Activated CD4-positive, alpha-beta T cell treated with anti-CD3 and anti-CD28 coated beads, Interleukin-2, Interleukin-6, amounts not matched to agents 100 ng/mL and 50 ng/mL, durations not matched to agents 16 hours and 8 hours (primary cell): ENCODE measurements at places on chromosomes 7 and 10.
A peak's percentile ranks its signal among the peaks of the same experiment; 100 is the strongest.

GRCh38 chr7:2785071-2785500 is 59.0 kb downstream of the GNA12 start:
- DNase-seq: no peak

DNA sequence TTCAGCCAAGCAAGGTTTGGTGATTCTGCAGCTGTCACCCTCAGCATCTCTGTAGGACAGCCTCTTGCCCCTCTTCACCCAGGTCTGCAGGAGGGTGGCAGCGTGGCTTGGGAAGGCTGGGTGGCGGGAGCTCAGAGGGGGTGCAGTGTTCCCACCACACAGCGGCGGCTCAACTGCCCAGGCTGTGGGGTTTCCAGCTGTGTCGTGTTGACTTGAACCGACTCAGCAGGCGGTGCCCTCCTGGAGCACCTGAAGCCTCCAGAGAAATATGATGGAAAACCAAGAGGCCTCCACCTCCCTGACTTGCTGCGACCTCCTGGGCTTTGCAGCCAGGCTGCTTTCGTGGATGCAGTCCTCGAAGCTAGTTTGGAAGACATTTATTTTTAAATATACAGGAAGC is 68.0 kb upstream of the KLF6 start:
- no peak for DNase-seq

DNA sequence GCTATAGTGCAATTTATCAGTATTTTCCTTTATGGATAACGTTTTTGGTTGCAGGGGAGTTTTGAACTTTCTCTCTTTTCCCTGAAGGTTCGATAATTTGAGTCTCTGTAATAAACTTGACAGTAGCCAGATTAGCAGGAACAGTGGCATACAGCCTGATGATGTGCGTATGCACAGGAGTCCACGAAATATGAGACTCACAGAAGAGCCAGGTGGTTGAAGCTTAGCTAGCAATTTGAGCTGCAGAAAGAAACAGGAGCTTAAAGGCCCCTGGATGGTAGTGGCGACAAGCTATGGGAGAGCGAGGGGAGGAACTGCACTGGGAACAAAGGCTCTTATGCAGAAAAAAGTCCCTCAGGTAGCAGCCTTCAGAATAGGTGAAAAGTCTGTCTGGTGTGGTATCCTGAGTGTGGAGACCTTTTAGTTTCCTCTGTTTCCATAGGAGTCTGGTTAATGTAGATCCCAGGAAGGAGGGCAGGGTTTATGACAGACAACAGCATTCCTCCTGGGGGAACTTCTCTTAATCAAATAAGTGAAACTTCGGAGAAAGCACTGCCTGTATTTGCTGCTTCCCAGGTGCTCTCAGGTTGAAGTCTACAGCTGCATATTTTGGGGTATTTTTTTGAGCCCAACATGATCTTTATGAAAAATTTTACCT is 32.7 kb downstream of the FANK1 start:
- no peak for DNase-seq

- DNase-seq: no peak
These were observed 73.4 kb downstream of the MYOF start for GRCh38 chr10:93408783-93409182.

- no peak for DNase-seq
These were observed 665.0 kb upstream of the FOXK1 start for GRCh38 chr7:4017081-4017480.

DNA sequence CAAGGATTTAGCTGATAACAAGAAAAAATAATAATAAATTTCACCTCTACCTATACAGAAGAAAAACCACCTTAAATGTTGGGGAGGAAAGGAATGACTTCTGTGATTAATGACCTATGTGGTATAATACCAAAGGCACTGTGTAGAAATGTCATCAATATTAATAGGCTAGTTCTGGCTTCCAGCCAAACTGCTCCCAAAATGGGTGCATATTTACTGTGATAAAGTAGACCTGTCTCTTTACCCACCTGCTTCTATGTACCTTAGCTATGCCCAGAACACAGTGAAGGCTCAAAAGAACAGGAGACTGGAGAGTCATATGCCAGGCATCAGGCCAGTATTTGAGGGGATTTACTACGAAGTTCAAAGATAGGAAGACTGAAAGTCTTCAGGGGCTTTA is 76.0 kb downstream of the ATE1 start:
- no peak for DNase-seq

- no peak for DNase-seq
These were observed 12.5 kb upstream of the ZNF212 start for GRCh38 chr7:149226840-149227494.

DNA sequence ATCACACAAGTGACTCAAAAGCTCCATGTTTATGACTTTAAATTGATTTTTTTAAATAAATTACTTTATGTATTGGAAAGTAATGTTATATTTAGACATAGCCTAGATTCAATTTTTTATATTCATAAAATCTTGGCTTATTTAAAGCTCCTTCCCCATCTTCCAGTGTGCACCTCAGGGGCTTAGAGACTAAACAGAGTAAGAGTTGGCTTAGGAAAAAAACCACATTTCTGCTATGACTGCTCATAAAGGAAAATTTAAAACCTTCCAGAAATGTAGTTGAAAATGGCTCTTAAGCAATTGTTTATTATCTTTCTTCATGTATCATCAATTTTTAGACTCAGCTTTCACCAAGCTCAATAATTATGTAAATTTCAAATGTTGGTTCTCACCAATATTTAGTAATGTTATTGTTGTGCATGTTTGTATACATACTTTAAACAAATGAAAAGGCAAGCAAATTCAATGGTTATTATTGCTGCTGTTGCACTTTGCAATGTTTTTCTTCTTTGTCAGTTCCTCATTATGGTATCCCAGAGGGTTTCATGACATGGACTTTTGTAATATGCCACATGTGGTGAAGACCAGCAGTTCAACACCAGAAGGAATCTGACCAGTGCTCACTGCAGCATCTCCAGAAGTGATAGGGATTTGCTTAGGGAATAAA is 700.1 kb upstream of the ANKRD30A start:
- DNase-seq: no peak

DNA sequence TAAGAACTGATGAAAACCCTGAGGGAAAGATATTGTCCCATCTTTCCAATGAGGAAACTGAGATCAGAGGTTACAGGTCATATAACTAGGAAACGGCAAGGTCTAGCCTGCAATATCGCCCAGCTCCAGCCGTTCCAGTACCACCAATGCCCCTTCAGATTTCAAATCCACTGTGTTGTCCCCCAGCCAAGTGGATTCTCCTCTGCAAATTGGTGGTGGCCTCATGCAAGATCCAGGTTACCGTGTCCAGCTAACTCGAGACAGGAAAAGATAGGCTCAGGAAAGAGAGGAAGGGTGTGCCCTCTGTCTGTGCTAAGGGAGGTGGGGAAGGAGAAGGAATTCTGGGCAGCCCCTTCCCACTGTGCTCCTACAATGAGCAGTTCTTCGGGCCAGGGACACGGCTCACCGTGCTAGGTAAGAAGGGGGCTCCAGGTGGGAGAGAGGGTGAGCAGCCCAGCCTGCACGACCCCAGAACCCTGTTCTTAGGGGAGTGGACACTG is 25.3 kb downstream of the PRSS2 start:
- no peak for DNase-seq

DNA sequence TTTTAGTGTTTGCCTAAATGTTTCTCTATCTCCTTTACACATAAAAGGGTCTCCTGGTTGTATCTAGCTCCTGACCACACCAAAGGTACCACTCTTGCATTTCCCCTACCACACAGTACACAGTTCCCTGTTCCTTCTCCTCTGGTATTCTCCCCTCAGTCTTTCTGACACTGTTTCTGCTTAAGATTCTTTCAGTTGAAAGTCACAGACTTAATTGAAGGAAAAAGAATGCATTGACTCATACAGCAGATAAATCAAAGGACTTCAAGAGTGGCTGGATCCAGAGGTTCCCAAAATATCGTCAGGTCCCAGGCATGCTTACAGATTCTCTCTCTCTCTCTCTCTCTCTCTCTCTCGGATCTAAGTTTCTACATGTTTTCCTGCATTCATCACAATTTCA is 185.6 kb upstream of the LRGUK start:
- no peak for DNase-seq

GRCh38 chr7:41889040-41889439 is 186.2 kb upstream of the INHBA start:
- DNase-seq: no peak

- DNase-seq: peak; percentile 8
These were observed 462.8 kb upstream of the ZWINT start for GRCh38 chr10:56823849-56824248.

GRCh38 chr7:556291-556826 is 36.7 kb upstream of the PDGFA start:
- DNase-seq: no peak

DNA sequence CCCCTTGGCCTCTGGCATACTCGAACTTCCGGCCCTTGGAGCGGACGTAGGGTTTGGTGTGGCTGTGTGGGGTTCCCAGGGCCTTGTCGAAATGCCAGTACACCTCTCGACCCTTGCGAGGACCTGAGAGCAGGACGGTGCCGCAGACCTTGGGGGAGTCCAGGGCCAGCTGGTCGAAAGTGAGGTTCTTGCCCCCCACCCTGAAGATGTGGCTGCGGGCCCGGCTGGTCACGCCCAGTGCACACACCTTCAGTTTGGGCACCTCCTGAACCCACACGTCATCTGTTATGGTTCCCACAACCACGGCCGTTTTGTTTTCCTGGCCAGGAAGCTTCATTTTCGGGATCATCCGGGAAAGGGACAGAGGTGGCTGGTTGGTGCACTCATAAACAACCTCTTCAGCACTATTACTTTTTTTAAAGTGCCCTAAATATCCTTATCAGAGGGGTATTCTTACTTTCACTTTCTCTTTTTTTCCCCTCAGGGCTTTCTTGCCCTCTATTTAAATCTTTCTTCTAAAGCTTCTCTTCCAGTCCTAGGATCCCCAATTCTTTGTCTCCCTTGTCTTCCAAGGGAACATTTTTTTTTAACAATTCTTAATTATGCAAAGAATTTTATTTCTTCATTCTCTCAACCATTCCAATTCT is 44.9 kb upstream of the FAM3C start:
- no peak for DNase-seq

- DNase-seq: no peak
These were observed 443.3 kb downstream of the GFRA1 start for GRCh38 chr10:115829521-115830205.

- peak; percentile 47 for DNase-seq
These were observed 871 bp downstream of the SPOCK2 start for GRCh38 chr10:72087392-72087968.

GRCh38 chr7:45176091-45176490 is 18.5 kb downstream of the RAMP3 start:
- DNase-seq: no peak

DNA sequence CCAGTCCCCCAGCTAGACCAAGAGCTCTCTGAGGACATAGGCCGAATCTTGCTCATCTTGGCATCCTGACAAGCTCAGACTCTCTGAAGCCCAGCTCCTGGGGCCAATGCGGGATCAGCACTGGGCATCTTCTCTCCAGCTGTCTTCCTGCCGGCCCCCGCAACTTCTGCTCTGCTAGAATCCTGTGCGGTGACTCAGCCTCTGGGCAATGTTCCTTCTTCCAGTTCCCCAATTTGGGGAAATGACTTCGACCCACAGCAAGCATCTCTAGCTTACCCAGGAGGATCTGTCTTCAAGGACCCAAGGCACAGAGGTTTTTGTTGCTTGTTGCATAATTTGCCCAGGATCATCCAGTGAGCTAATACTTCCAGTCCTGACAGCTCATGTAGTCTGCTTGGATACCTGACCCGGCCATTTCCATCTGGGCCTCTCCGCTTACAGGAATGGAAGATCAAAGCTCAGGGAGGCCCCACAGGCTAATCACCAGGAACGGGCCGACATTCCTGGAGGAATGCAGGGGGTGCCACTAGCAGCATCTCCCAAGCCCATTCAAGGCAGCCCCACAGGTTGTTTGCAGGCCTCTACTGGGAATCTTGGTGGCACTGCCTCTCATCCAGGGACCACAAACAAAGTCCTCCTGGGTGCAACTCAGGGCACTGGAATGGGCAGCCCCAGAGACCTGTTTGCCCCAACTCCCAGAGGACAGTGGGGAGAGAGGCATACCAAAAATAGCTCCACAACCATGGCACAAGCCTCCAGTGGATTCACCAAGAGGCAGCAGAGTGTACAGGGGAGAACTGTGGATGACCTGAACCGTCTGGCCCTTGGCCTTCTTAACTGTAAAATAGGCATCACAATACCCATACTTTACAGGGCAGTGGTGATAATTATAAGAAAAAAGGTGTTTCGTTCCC is 151.9 kb downstream of the NEURL1 start:
- no peak for DNase-seq

GRCh38 chr10:107689323-107689722 is 524.8 kb upstream of the SORCS1 start:
- DNase-seq: no peak

GRCh38 chr7:150514748-150515222 is at the start of gene GIMAP7:
GIMAP7 (plus strand) TSS chr7:150514872; CDS start chr7:150519975, 5,103 bp downstream.
- peak; percentile 77 for DNase-seq

DNA sequence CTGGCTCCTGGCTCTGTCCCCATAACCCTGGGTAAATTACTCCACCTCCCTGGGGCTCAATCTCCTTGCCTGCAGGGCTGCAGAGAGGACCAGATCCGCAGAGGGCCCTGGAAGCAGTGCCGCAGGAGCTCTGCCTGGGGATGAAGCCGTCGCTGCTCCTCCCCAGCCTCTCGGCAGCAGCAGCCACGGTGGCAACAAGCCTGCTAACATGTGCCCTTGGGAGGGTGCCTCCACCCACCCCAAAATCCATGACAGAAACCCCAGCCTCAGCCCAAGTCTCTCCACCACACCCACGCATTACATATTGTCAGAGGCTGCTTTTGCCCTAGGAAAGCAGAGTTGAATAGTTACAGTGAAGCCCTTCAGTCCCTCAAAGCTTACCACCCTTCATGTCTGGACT is 486.4 kb upstream of the FOXK1 start:
- DNase-seq: no peak

DNA sequence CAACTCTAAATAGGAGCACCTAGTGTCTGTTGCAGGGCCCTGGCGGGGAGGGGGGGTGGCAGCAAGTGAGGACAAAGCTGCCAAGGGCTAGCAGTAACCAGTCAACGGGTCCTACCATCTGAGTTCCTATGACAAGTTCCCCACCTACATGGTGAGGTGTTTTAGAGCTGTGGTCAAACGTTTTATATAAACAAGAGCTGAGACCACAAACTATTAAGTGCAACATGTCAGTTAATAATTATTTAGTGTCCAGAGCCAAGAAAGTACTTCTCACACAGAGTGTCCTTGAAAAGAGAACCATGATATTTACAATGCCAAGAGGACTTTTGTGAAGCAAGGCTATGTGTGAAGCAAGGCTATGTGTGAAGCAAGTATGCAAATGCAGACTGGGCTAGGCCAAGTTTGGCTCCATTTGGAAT is 434.7 kb downstream of the TNS3 start:
- no peak for DNase-seq

GRCh38 chr10:108913300-108913699 is 1010.0 kb downstream of the XPNPEP1 start:
- no peak for DNase-seq
